ENCODE measurements at places on chromosomes 4 and X.

DNA sequence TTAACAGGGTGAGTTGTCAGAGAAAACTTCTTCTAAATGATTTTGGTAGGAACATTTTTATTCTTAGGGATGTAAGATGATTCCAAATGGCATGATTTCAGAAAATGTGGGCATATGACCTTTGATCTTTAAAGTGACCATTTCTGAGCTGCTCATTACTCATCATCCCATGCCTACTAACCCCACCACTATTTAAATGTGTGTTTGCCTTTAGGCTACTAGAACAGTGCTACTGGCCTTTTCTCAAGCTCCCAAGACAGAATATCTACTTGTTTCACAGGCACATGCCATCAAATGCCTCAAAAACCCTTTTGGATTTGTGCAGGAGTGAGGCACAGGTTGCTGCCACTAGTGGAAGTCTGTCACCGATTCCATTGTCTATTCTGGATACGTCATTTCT is 428.2 kb downstream of the ADAM29 start:
- no peaks in the 10 kb centered on the region for H3K4me1 ChIP-seq
- H3K27ac ChIP-seq = no peak overlapping the region
- DNase-seq = no peak
- H3K27me3 ChIP-seq = no peaks in the 10 kb centered on the region

DNA sequence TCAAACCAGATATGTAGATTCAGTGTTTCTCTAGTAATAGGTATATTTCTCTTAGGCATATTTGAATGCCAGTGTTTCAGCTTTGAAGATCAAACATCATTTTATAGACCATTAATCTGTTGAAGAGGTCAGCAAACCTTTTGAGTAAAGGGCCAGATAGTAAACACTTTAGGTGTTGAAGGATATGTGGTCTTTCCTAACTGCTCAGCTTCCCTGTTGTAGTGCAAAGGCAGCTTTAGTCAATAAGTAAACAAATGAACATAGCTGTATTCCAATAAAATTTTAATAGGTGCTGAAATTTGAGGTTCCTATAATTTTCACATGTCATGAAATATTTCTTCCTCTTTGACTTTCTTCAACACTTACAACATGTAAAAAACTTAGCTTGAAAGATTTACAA is 201.6 kb downstream of the ADGRL3 start:
- H3K36me3 ChIP-seq = no peaks in the 10 kb centered on the region
- H3K27me3 ChIP-seq = no peaks in the 10 kb centered on the region
- no peaks in the 10 kb centered on the region for H3K4me1 ChIP-seq
- no peak overlapping the region for H3K27ac ChIP-seq

GRCh38 chr4:14862891-14863290 is 139.4 kb upstream of the CPEB2 start:
- H3K27ac ChIP-seq = no peak overlapping the region
- H3K4me1 ChIP-seq = peaks cover 19% of the 10 kb centered on the region
- no peak overlapping the region for H3K4me3 ChIP-seq

DNA sequence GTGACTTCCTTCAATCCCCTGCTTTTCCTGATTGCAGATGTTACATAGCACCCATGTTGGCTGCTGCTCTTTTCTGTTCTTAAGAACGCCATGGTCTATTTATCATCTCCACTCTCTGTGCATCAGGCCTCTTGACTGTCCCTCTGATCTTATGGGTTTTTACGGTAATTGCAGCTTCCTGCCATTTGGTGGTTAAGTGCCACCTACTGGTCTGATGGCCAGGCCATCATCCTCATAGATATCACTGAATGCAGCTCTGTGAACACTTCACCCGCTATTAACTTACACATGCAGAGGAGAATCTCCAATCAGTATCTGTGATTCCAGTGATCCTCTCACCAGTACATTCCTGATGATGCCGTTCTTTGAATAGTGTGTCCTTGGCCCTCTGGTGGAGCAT is 382.4 kb downstream of the TRAM1L1 start:
- H3K36me3 ChIP-seq = no peaks in the 10 kb centered on the region
- peak; percentile 24 for DNase-seq
- H3K4me1 ChIP-seq = no peaks in the 10 kb centered on the region

DNA sequence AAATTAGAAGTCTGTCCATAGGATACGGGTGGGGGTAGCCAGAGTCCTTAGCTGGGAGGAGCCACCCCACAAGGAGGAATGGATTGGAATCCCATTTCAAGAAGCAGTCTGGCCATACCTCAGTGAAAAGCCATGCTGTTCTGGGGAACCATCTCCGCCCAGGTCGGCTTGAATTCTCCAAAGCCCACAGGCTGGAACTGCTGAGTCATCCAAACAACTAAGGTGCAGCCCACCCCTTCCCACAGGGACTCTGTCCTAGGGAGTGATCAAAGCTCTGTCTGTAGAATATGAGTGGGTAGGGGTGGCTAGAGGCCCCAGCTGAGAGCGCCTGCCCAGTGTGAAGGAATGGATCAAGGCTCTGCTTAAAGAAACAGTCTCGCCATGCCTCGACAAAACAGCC is 38.8 kb downstream of the ZXDA start:
- no peak for DNase-seq
- H3K36me3 ChIP-seq = no peaks in the 10 kb centered on the region
- H3K27me3 ChIP-seq = no peaks in the 10 kb centered on the region
- H3K4me1 ChIP-seq = no peaks in the 10 kb centered on the region
- no peak overlapping the region for H3K27ac ChIP-seq

DNA sequence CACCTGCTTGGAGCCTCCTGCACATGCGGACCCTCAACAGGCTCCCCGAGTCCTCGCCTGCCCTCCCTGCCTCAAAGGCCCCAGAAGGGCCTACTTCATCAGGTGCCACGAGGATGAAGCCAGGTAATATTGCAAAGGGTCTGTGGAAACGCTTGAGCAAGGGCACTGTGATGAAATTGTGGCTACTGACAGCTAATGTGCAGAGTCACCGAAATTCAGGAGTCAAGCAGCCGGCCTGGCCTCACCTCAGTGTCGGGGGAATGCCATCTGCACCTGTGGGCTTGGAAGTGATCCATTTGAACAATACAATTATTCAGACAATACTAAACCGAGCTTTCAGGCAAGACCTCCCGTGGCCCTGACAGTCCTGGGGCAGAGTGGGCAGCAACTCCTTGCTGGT is 3.1 kb upstream of the FGFR3 start:
- no peak overlapping the region for H3K4me3 ChIP-seq
- no peaks in the 10 kb centered on the region for H3K36me3 ChIP-seq
- DNase-seq = no peak
- peaks cover 22% of the 10 kb centered on the region for H3K27me3 ChIP-seq
- H3K4me1 ChIP-seq = peaks cover 79% of the 10 kb centered on the region
- no peak overlapping the region for H3K27ac ChIP-seq

DNA sequence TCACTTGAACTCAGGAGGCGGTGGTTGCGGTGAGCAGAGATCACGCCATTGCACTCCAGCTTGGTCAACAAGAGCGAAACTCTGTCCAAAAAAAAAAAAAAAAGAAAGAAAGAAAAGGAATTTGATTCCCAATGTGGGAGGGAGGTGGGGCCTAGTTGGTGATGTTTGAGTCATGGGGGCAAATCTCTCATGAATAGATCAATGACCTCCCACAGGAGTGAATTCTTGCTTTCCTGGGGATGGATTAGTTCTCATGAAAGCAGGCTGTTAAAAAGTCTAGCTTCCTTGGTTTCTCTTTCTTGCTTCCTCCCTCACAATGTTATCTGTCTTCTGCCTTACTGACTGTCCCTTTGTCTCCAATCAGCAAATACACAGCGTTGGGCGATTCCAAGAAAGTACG is 419.5 kb upstream of the RPS6KA3 start:
- no peak for DNase-seq
- no peak overlapping the region for H3K27ac ChIP-seq
- H3K4me1 ChIP-seq = no peaks in the 10 kb centered on the region
- H3K36me3 ChIP-seq = no peaks in the 10 kb centered on the region
- H3K4me3 ChIP-seq = no peak overlapping the region

DNA sequence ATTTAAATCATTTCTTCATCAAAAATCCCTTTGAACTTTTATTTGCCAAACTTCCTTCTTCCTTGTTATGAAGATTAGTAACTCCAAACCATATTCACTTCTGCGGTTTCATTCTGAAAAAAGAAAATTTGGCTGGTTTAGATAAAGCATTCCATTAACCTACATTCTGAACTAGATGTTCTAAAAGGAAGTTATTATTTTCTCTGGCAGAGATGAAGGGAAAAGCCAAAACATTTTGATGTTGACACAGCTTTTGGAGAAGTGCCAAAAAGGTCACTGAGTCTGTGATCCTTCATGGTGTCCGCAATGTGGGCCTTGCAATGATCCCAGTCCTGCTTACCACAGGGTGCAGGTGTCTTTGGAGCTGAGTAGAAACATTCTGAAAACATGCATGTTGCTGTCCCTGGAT is 36.0 kb downstream of the CXCL8 start:
- no peak overlapping the region for H3K4me3 ChIP-seq
- H3K4me1 ChIP-seq = no peaks in the 10 kb centered on the region
- no peaks in the 10 kb centered on the region for H3K27me3 ChIP-seq
- no peak overlapping the region for H3K27ac ChIP-seq
- H3K36me3 ChIP-seq = no peaks in the 10 kb centered on the region
- DNase-seq = peak; percentile 16

DNA sequence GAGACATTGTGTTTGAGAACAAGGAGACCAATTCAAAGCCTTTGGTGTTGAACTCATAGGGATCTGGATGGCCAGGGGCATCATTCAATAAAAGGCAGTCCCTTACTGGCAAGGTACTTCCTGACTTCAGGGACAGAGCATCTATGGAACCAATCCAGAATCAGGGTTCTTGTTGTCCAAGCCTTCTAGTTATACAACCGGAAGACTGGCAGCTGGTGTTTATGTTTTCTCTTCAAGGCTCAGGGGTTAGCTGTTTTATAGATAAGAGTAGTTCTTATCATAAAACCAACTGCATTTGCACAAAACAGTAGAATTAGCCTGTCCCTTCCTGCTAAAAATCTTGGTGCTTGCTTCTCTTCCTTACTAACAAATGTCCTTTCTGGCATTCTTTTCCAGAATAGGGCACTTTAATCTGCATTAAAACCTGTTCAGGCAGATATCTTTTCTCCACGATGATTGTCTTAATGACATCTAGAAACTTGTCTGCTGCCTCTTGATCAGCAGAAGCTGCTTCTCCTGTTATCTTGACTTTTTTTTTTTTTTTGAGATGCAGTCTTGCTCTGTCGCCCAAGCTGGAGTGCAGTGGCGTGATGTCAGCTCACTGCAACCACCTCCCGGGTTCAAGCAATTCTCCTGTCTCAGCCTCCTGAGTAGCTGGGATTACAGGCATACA is 38.4 kb upstream of the ARHGEF6 start:
- no peak overlapping the region for H3K4me3 ChIP-seq
- H3K27me3 ChIP-seq = no peaks in the 10 kb centered on the region
- peaks cover 5% of the 10 kb centered on the region for H3K4me1 ChIP-seq
- no peak overlapping the region for H3K27ac ChIP-seq
- no peaks in the 10 kb centered on the region for H3K36me3 ChIP-seq
